ENCODE measurements at places on chromosomes 11 and 22.

DNA sequence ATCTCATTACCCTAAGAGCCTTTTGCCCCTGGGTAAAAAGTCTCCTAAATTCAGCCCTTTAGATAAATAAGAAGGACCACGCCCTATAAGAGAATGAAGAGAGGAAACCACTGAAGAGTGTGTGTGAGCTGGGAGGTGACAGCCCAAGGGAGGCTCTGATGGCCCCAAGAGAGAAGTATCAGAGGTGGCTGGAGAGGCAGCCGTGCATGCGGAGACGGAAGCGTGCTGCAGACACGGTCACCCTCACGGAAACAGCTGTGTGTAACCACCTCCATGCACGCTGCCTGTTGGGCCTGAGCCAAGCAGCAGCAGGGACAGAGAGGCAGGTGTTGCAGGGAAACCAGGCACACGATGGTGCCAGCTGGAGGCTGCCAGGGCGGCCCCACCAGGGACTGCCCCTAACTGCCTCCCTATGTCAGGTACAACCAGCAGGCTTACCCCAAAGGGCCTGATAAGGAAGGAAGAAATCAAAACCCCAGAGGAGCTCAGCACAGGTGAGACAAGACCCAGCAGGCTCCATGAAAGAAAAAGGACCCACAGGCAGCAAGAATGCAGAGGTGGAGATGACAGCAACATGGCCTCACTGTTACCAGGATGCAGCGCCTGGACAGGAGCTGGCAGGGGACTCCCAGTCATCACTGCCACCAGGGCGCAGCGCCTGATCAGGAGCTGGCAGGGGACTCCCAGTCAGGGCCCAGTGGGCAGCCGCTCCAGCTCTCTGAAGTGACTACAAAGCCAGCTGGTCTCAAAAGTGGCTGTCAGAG is 7.8 kb downstream of the LARGE2 start:
- DNase-seq = no peak

DNA sequence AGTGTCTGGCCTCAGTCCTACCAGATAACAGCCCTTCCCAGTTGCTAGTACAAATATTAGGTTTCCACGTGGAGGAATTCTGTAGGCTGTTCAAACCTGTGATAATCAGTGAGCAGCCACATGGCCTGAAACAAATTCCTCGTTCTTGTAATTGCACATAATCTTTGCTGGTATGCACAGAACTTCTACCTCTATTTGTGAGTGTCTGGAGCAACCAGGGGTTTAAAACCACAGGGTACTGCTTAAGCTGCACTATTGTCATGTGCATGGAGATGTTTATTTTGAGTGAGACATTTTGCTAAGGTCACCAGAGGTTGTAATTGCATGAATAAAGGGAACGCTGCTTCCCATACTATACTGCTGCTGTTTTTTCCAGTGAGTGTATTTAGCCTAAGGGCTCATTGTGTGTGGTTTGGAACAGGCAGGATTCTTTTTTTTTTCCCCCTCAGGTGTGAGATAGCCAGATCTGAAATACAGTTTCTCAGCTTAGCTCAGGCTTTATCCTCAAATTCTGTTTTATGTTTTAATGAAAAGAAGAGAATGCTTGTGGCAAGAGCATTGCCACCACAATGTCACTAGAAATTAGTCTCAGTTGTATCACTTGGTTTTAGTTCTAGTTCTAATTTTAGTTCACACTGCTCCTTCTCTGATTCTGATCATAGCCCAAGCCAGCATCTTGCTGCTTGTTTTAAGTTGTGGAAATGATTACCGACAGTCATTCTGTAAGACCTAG is 60.5 kb downstream of the CYB5R2 start:
- peak; percentile 100 for DNase-seq

DNA sequence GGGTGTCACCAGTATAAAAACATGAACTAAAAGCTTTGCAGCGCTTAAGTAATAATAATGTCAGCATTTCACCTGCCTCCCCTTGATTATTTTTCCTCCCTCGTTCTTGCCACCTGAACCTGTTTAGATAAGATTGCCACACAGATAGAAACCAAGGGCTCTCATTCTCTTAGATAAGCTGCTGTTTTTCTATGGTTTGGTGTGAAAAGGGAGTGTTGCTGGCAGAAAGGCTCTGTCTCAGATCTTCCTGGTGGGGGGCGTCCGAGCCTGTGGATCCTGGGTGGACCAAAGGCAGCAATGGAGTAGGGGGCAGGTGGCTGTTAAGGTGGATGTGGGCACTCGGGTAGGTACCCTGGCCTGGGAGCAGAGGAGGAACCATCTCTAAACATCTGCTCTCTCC is 147.5 kb downstream of the ST3GAL4 start:
- DNase-seq = no peak

DNA sequence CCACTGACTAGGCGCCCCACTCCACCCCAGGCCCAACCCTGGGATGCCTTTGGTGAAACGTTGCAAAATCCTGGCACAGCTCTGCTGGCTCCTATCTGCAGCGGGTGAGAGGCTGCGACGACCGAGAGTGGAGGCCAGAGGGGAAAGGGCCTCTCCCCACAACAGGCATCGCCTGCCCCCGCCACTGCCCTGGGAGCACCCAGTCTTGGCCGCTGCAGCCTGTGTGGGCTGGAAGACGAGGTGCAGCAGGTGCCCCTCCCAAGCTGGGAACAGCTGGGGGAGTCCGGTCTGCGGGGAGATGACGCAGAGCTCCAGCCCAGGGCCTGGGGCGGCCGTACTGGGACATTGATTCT is 4.2 kb upstream of the PIM3 start:
- DNase-seq = no peak

DNA sequence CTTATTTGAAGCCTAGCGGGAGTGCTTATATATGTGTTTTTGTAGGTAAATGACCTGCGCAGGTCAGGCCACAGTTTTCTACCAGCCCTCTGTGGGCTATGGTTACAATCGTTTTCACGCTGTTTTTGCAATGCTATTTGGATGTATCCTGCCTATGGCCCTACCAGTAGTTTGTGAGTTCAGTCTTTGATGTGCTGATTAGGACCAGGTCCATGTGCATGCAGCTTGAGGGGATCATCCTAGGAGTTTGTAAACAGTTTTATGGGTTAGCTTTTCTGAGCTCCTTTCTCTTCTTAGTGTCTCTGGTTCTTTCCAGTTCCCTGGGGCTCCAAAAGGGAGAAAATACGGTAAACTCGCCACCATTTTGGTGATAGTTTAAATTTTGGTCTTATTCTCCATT is 142.5 kb downstream of the LDLRAD3 start:
- no peak for DNase-seq

DNA sequence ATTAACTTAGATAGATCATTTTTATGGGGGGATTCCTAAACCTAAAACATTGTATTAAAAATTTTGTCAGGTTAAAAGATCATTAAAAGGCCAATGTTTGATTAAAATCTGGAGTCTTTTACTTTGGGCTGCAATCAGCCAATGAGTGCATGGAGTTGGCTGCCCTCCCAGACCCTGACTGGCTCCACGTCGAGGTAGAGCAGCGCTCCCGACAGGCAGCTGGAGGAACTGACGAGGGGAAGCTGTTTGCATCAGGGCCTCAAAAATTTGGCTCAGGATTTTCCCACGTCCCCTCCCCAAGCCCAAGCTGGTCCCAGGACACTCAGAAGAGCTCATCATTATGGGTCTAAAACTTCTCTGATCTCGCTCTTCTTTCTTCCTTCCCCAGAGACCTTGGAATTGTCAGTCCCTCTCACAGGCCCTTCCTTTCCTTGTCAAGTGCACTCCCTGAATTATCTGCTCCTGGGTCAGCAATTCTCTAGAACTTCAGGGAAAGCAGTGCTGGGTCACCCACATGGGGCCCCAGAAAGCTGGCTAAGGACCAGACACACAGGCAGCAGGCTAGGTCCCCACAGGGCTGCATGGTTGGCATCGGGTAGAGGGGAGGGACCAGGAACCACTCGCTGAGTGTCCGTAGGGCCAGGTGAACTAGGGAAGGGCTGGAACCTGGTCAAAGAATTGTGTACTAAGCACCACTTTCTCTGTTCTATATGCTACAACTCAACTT is 119.6 kb upstream of the IGLL5 start:
- no peak for DNase-seq

DNA sequence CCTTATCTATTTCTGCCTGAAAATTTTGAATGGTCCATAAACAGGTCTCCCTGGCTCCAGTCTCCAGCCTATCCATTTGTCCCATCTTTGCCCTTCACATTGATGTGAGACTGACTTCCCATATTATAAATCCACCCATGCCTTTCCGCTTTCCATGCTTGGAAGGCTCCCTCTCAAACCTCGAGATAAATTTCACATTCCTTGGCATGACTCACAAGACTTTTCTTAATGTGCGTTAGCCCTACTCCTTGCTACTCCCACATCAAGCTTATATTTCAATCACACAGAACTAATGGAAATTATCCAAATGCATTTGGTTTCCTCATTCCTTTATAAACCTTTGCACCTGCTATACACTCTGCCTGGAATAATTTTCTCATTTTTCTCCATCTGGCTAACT is 163.7 kb upstream of the NTM start:
- no peak for DNase-seq

DNA sequence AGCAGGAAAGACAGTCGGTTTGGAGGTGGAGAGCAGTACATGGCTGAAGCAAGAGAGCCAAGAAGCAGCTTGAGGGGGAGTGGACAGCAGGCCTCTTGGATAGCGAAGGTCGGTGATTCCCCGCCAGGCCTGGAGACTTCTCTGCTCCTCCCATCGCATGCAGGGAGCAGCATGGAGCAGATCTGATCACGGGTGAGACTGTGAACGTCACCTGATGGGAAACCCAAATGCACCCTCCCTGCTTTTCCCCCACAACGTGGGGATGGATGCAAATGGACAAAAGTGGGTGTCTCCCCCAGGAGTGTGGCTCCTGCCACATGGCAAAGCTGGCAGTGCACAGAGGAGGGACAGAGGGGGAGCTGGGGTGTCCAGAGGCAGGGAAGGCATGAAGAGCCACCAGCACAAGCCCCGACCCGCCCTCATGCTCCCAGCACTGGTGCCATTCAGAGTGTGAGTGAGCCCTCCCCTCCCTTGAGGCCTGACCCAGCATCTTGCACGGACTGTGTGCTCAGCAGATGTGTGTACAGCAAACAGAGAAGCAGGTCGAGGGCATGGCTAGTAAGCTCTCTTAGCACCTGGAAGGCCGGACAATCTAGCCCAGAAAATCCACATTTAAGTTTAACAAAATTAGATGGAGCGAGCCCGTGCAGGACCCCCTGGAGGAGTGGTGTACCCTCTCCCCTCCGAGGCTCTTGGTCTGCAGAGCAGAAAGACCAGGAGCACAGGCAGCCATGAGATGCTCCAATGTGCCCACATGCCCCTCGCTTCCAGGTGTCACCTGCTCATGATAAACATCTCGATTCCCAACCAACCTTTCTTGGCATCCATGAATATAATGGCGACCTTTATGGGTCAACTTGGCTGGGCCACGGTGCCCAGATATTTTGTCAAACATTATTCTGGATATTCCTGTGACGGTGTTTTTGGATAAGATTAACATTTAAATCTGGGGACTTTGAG is 661.7 kb downstream of the TBC1D22A start:
- no peak for DNase-seq

- DNase-seq = no peak
These were observed 135.8 kb downstream of the TRIM44 start for GRCh38 chr11:35798423-35798822.

DNA sequence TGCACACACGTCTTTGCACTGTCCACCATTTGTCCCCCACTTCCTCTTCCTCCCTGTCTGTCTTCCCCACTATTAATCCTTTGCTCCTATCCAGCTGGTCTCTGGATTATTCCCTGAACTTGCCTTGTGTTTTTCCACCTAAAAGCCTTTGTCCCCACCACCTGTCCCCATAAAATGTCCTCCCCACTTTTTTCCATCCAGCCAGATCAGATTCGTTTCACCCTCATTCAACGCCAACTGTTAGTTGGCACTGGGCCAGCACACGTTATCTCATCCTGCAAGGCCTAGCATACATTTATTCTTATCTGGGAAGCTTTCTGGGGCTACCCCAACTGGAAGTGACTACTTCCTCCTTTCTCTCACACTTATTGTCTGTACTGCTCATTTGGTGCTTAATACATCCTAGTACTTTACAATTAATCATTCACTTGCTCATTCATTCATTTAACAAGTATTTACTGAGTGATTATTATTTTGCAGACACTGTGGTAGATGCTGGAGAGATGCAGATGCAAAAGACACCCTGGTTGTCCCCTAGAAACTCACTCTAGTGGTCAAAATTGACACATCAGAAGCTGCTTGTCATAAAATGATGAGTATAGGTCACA is 96.2 kb downstream of the RASSF10 start:
- DNase-seq = no peak

DNA sequence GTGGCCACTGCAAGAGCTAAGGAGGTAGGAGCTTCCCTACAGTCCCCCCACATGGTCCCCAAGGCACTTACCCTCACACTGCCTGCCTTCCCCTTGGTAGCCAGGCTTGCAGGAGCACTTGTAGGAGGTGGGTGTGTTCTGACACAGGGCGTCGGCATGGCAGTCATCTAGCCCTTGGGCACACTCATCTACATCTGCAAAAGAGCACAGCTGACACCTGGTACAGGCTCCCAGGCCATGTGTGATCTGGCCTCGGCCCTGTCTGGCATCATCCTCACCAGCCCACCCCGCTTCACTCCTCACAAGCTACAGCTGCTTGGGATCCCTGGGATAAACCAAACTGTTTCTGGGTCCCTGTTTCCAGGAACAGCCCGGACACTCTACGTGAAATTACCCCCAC is 1.8 kb downstream of the SCUBE2 start:
- no peak for DNase-seq

DNA sequence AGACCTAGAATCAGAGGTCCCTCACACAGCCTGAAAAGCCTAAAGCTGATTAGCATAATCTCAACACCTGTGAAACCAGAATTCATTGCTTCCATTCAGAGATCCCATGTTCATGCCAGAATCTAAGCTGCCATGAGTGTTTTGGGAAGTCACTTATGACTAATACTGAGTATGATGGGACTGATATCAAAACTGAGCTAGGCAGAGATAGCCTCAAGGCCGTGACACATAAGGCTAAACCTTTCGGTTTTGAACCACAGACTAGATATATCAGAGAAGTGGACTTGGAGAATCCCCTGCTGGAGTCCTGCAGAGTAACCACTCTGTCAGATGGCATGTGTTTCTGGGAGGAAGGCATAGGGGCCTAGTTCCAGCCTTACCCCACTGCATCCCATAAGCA is 23.1 kb upstream of the GLYATL2 start:
- DNase-seq = no peak

DNA sequence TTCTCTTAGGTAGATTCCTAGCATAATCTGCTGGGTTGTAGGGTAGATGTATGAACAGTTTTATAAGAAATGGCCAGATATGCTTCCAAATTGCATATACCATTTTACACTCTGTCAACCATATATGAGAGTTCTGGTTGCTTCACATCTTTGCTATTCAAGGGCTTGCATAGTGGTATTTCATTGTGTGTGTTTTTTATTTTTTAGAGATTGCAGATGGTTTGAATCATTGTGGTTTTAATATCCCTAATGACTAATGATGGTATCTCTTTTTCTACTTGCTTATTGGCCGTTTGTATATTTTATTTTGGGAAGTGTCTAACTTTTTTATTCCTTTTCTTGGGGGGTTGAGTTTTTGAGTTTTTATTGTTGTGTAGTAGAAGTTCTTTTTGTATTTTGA is 26.9 kb downstream of the RNF214 start:
- DNase-seq = no peak

DNA sequence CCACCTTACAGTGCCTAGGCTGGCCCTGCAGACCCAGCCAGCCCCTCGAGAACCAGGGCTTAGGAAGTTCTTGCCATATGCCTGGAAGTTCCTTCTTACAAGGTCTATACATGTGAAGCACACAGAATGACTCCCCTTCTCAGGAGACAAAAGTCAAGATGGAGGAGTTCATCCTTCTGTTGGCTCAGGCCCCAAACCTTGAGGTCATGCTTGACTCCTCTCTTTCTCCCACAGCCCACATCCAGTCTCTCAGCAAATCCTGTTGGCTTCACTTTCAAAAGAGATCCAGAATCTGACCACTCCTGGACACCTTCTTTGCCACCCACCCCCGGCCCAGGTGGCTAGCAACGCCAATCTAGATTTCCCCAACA is 1.7 kb upstream of the CD248 start:
- DNase-seq = no peak

All from retinal pigment epithelial cell (primary cell).